ENCODE measurements at places on chromosomes 1 and 21. TPM values are rescaled to one million over a fixed set of nuclear protein-coding genes. Genes with fewer than 3 reads are reported as not detected.

The NEK7 gene
- 90.5 TPM for total RNA-seq

The LCE1E gene
- total RNA-seq: not detected

The RNU1-2 gene
- total RNA-seq: 3,997 TPM

The MAP1LC3C gene
- 0.66 TPM for total RNA-seq

The OR14K1 gene
- not detected for total RNA-seq

The SLC1A7 gene
- total RNA-seq: 0.33 TPM

The TTC34 gene
- total RNA-seq: under 0.01 TPM

The NPPB gene
- not detected for total RNA-seq

The RCAN1 gene
- total RNA-seq: 163 TPM
